ENCODE measurements at places on chromosomes 2 and 18.
A peak's percentile ranks its signal among the peaks of the same experiment; 100 is the strongest.

- peak; percentile 12 for DNase-seq
Observed at GRCh38 chr2:47771211-47771610, 11.7 kb upstream of the MSH6 start.

DNA sequence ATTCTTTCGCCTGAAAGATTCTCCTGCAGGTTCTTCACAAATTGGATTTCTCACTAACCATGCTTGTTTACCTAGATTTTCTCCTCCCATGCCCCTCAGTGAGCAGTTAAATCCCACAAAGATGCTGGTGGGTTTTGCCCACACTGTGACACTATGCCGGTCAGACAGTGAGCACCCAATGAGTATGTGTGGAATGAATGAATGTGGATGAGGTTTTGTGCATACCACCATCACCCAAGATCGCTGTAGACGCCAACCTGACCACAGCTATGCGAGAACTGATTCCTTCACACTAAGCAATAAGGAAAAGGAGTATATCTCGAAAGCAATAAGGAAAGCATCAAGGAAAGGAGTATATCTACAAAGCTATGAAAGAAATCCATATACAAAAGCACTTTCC lies 116.7 kb downstream of the PID1 start:
- DNase-seq, result no peak

DNA sequence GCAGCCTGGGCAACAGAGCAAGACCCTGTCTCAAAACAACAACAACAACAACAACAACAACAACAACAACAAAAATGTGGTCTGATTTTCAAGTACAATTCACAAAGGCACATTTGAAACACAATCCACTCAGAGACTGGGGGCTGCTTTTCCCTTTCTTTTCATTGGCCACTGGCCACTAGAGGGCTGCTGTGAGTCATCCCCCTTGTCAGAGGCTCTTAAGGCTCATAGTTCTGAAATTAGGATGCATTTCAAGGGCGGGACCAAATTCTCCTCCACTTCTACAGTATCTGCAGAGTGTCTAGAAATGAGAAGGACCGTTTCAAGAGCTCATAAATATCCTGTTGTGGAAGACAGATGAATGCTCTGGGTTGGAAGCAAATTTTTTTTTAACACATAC lies 285.4 kb downstream of the NRXN1 start:
- DNase-seq, result peak; percentile 16

DNA sequence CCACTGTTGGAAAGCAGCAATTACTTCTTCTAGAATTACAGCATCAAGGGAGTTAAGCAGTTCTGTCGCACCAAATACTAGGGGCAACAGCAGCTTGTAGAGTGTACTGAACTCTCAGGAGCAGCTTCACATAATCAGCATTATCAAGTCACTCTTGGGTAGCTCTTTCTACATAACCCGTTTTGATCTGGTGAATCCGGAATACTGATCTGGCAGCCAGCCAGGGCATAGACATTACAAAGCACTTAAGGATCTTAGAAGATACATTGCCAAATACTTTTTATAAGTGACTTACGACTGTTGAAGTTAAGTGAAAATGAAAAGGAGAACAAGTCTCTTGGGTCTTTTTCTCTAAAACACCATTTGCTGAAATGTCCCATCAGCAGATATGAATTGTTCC lies 73.2 kb upstream of the NETO1 start:
- DNase-seq, result no peak

GRCh38 chr2:71715951-71716696 lies 262.8 kb downstream of the DYSF start:
- DNase-seq, result no peak

DNA sequence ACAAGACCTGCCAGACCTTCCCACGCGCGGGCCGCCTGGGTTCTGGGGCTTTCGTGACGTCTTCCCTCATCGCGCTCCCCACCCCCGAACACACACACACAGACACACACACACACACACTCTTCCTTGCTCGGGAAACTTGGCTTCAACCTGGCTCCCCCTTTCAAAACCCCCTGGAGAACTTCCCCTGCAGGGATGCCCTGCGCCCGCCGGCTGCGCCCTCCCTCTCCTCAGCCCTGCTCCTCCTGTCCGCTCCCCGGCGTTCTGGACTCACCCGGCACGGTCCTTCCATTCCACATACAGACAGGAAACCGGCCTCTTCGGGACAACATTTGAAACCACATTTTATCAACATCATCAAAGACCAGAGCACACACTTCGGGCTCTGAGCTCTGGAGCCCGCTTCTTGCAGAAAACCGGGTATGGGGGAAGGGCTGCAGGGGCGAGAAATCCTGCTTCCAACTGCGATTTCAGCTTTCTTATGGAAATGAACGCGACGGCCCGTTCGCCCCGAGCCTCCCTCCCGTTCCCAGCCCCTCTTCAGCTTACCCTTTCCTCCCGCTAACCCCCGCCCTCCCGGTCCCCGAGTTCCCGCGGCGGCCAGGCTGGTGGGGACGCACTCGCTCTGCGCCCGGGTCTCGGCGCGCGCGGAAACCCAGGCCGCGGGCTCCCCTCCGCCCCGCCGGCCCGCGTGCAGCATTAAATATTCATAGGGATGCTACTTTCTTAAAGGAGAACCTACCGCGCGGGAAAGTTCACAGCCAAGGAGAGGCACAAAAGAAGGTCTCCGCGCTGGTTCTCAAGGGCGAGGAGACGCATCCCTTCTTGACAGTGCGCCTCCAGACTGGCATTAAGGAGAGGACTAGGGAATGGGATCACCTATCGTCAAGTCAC lies 18.3 kb downstream of the POU3F3 start:
- no peak for DNase-seq

All from NCI-H1694 treated with DMSO at 0.1 percent for 48 hours (cell line).